Body of pancreas (tissue), 4 donors: ENCODE measurements at places on chromosomes 16 and 17. TPM values are rescaled to one million over a fixed set of nuclear protein-coding genes. Genes with fewer than 3 reads are reported as not detected.

GRCh38 chr17:5759501-5759925 is 175.2 kb upstream of the NLRP1 start:
- H3K36me3 ChIP-seq: no peaks in the 10 kb centered on the region
- no peak for DNase-seq
- no peak overlapping the region for H3K27ac ChIP-seq
- no peaks in the 10 kb centered on the region for H3K4me1 ChIP-seq
- H3K27me3 ChIP-seq: no peaks in the 10 kb centered on the region
- no peak overlapping the region for H3K4me3 ChIP-seq

- DNase-seq: no peak
- H3K27me3 ChIP-seq: no peaks in the 10 kb centered on the region
- no peaks in the 10 kb centered on the region for H3K36me3 ChIP-seq
Measured at GRCh38 chr16:4646773-4647643, 22.4 kb downstream of the MGRN1 start.

- H3K4me3 ChIP-seq: no peak overlapping the region
- no peaks in the 10 kb centered on the region for H3K36me3 ChIP-seq
- no peak overlapping the region for H3K27ac ChIP-seq
- H3K27me3 ChIP-seq: no peaks in the 10 kb centered on the region
- H3K4me1 ChIP-seq: no peaks in the 10 kb centered on the region
Measured at GRCh38 chr17:66091445-66092080, 100.4 kb downstream of the CEP112 start.

DNA sequence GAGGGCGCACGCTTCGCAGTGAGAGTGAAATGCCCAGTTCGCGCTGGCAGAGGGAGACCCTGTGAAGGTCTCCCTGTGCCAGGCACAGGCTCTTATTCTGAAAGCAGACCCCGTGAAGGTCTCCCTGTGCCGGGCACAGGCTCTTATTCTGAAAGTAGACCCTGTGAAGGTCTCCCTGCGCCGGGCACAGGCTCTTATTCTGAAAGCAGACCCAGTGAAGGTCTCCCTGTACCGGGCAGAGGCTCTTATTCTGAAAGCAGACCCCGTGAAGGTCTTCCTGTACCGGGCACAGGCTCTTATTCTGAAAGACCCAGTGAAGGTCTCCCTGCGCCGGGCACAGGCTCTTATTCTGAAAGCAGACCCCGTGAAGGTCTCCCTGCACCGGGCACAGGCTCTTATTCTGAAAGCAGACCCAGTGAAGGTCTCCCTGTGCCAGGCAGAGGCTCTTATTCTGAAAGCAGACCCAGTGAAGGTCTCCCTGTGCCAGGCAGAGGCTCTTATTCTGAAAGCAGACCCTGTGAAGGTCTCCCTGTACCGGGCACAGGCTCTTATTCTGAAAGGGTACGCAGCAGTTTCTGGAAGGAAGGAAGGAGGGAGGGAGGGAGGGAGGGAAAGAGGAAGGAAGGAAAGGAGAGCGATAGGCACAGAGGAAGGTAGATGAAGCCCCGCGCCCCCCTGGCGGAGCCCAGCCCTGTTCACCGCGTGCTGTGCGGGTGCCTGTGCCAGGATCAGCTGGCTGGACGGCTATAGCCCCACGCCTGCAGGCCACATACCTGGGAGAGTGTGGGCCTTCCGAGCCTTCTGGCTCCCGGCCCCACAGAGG is 55.3 kb downstream of the WDR45B start:
- no peaks in the 10 kb centered on the region for H3K36me3 ChIP-seq
- peak; percentile 81 for DNase-seq
- peak overlapping the region; percentile 46 for H3K4me3 ChIP-seq
- peaks cover 27% of the 10 kb centered on the region for H3K4me1 ChIP-seq
- H3K27me3 ChIP-seq: no peaks in the 10 kb centered on the region

GRCh38 chr17:80889231-80890195 is 102.1 kb upstream of the CHMP6 start:
- H3K27ac ChIP-seq: no peak overlapping the region
- DNase-seq: no peak
- H3K4me3 ChIP-seq: no peak overlapping the region
- no peaks in the 10 kb centered on the region for H3K4me1 ChIP-seq
- H3K27me3 ChIP-seq: no peaks in the 10 kb centered on the region
- peaks cover 12% of the 10 kb centered on the region for H3K36me3 ChIP-seq

The CPNE2 gene
- 16.5 TPM for total RNA-seq

The SSTR5 gene
- total RNA-seq: not detected

The RANGRF gene
- 4.7 TPM for total RNA-seq

The AMZ2 gene
- 28.3 TPM for total RNA-seq

The PRSS22 gene
- 19.4 TPM for total RNA-seq

The CDRT15 gene
- total RNA-seq: not detected
